ENCODE measurements at places on chromosomes 7 and 10.

GRCh38 chr10:127866276-127867013 is 26.3 kb downstream of the CLRN3 start:
- DNase-seq = no peak

DNA sequence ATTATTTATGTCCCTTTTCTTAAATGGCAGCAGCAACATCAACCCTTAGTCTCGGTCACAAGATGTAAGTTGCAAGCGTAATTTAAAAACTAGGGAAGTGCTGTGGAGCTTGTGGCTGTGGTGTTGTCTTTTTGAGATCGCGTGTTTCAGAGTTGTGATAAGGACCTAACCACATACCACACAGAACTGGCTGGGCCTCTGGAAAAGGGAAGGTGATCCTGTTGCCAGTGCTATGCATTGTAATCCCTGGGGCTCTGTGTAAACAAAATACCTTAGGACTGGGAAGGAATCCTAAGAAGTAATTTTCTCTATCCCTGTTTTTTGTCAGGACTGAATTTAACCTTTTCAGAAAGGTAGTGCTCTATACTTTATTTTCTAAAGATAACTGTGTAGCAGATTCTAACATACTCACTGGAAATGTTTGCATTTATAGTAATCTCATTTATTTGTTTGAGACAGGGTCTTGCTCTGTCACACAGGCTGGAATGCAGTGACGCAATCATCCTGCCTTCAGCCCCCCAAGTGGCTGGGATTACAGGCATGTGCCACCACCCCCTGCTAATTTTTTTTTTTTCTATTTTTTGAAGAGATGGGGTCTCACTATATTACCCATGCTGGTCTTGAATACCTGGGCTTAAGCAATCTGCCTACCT is 60.4 kb downstream of the INPP5F start:
- no peak for DNase-seq

- no peak for DNase-seq
These were observed 28.5 kb upstream of the TOMM7 start for GRCh38 chr7:22851145-22851544.

DNA sequence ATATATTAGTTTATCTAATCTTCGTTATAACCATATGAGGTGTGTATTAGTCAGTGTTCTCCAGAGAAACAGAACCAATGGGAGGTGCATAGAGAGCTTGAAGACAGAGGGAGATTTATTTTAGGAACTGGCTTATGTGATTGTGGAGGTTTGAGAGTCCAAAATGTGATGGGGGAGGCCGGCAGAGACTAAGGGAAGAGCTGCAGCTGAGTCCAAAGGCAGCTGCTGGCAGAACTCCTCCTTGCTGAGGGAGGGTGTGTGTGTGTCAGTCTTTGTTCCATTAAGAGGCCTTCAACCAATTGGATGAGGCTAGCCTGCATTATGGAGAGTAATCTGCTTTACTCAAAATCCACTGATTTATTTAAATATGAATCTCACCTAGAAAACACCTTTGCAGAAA is 165.1 kb downstream of the SH3PXD2A start:
- DNase-seq = no peak

DNA sequence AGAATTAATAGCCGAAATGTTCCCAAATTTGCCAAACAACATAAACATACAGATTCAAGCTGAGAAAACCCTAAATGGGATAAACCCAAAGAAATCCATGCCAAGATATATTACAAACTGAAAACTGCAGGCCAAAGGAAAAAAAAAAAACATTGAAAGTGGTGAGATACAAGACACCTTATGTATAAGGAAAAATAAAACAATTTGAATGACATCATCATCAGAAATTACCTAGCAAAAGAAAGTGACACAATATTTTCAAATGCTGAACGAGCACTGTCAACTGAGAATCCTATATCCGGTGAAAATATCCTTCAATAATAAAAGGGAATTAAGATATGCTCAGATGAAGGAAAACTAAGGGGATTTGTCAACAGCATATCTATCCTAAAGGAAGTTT is 66.5 kb downstream of the PHYHIPL start:
- no peak for DNase-seq

GRCh38 chr10:689452-690371 is at the start of gene DIP2C:
Gene DIP2C (minus strand): TSS chr10:689668. CDS start chr10:689578, 90 bp downstream.
- DNase-seq = no peak

GRCh38 chr7:98852826-98853225 is 17.0 kb downstream of the TMEM130 start:
- no peak for DNase-seq

- no peak for DNase-seq
These were observed 422.8 kb downstream of the EXOC4 start for GRCh38 chr7:133675510-133676218.

- no peak for DNase-seq
These were observed 271.9 kb downstream of the ADARB2 start for GRCh38 chr10:1465418-1465911.

Data from mesenteric fat pad (tissue), 1 donor.